Thymus (tissue), 14 donors: ENCODE measurements at places on chromosomes 13 and 19. TPM values are rescaled to one million over a fixed set of nuclear protein-coding genes. Genes with fewer than 3 reads are reported as not detected.

Gene DMKN
- 23.2 TPM for total RNA-seq

Gene CD70
- 4.0 TPM for total RNA-seq

Gene FBN3
- total RNA-seq = 0.61 TPM

Gene SELENOV
- total RNA-seq = 0.19 TPM

Gene MYO1F
- total RNA-seq = 9.9 TPM

Gene METTL21C
- total RNA-seq = not detected

Gene CLDN10
- total RNA-seq = 0.94 TPM

Gene CEACAM3
- 0.99 TPM for total RNA-seq

Gene RDH8
- not detected for total RNA-seq

GRCh38 chr13:49827336-49827735 is 34.9 kb upstream of the KPNA3 start:
- DNase-seq = no peak

DNA sequence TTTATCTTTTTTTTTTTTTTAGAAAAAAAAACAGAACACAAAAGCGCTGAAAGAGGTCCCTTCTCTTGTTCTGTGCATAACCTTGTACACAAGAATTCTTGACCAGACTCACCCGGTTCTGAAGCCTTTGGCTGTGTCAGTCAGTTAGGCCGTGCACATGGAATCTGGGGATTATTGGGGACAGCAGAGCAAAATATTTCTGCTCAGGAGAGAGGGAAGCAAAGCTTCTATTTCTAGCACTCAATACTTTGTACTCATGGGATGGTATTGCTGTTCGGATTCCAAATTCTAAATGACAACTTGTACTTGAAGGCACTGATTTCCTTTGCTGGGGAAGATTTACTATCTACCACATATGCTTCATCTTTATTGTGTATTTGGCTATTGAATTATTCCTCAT is 272.7 kb downstream of the NHLRC3 start:
- DNase-seq = no peak

DNA sequence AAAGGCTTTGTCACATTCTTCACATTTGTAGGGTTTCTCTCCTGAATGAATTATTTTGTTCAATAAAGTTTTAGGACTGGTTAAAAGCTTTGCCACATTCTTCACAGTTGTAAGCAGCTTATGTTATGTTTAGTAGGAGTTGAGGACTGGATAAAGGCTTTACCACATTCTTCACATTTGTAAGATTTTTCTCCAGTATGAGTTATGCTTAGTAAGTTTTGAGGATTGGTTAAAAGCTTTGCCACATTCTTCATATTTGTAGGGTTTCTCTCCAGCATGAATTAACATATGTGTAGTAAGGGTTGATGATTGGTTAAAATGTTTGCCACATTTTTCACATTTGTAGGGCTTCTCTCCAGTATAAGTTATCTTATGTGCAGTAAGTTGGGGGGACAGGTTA is 79.9 kb downstream of the ZNF431 start:
- DNase-seq = no peak

GRCh38 chr13:31951215-31951678 is 80.3 kb upstream of the FRY start:
- DNase-seq = no peak

- no peak for DNase-seq
Observed at GRCh38 chr19:45050036-45050435, 11.2 kb downstream of the CLASRP start.

DNA sequence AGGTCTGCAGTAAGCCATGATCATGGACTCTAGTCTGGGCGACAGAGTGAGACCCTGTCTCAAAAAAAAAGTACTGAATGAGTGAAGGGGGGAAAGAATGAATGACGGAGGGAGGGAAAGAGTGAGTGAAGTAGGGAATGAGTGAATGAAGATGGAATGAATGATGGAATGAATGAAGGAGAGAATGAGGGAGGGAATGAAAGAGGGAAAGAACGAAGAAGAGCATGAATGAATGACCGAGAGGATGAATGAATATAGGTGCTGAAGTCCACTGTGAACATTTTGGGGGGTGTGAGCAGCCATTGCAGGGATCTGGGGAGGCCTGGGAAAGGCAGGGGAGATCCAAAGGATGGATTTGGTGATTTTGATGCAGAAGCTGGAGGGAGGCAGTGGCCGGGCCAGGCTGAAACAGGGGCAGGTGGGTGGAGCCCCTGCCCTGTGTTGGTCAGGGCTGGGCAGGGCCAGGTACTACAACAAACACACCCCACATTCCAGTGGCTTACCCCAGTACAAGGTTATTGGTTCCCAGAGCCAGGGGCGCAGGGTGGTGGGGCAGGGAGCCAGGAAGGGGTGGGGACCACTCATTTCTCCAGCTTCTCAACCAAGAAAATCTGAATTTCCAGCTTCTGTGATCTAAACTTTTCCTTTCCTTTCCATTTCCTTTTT is 14.3 kb downstream of the SLC27A1 start:
- no peak for DNase-seq

- peak; percentile 100 for DNase-seq
Observed at GRCh38 chr19:4791183-4792018, at the start of gene FEM1A. TSS of gene FEM1A (plus strand) at chr19:4791734. CDS start at chr19:4791855, 121 bp downstream.

- no peak for DNase-seq
Observed at GRCh38 chr13:26694609-26695359, 65.8 kb downstream of the GPR12 start.

- no peak for DNase-seq
Observed at GRCh38 chr13:34901572-34901971, 40.5 kb upstream of the NBEA start.

DNA sequence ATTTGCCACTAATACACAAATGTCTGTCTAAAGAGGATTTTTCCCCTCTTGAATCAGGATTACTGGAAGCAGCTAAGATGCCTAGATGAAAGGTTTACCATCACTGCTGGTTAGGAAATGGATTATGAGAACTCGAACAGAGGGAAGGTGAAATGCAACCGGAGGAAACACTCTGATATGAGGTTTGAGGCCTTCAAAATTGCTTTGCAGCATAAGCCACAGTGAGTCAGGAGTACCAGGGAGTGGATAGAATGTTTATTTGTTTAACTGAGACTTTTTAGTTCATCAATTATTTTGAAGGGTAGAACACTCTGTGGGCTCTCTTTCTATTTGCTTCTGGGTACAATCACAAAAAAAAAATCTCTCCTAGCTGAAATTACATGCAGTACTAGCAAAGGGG is 18.1 kb downstream of the CDADC1 start:
- no peak for DNase-seq

DNA sequence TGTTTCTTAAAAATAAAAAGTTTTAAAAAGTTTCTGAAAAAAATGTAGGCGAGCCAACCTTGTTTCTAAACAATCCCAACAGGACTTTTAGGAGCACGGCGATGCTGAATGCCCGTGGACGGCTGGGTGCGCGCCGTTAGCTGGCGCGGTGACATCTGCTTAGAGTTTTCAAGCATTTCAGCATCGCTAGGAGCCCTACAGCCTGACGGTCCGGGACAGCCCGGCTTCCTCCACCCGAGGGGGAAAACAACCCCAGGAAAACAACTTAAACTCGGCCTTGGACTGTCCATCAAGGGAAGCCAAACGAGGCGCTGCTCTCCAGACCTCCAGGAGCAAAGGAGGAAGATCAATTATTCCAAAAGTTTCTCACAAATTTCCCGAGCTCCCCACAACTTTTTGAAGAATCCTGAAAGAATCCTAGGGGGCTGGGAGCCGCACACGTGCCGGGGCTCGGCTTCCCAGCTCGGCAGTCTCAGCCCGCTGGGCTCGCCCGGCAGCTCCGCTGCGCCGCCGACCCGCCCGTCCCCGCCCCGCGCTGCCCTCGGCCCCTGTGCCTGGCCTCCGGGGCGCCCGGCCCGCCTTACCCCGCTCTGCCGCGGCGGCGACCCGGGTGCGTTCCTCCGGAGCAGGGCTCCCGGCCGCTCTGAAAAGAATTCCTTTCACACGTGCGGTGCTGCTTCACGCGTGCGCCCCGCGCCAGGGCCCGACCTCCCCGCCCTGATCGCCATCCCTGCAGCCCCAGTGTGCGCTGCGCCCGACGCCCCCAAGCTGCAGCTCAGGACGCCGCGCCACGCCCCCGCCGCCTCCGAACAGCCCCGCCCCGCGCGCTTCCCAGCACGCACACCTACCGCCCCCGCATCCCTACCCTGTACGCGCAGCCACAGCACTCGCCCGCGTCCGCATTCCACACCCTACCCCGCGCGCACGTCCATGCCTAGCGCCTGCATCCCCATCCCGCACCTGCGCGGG is at the start of gene GJA3:
GJA3 (minus strand) TSS at position 747 of the 969 bp plus-strand sequence. CDS start 17,764 bp downstream, outside the sequence.
- no peak for DNase-seq
